Heart right ventricle (tissue), 16 donors: ENCODE measurements at places on chromosomes 16 and 17. TPM values are rescaled to one million over a fixed set of nuclear protein-coding genes. Genes with fewer than 3 reads are reported as not detected.

CD79B gene
- polyA plus RNA-seq: 5.8 TPM

CACNA1H gene
- 7.1 TPM for polyA plus RNA-seq

DNA sequence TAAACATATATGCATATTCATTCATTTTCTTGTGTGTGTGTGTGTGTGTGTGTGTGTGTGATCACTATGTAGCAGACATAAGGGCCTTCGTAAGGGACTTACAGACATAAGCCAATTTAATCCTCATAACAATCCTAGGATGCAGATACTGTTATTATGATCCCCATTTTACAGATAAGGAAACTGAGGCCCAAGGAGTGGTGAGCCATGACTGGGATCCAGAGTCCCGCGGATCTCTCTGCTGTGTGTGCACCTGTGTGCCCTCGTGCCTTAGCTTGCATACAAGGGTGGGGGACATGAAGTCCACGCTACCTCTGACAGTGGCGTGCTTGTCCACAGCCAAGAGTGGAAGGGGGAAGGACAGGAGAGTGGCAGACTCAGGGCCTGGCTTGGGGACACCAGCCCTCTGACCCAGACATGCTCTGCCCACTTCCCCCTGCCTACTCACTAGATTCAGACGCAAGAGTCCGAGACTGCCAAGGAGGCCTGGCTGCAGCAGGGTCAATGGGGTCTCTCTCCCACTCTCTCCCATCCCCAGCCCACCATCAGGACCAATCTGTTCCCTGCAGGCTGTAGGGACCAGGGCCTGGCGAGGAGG is 9.8 kb upstream of the SMTNL2 start:
- no peak for DNase-seq

DNA sequence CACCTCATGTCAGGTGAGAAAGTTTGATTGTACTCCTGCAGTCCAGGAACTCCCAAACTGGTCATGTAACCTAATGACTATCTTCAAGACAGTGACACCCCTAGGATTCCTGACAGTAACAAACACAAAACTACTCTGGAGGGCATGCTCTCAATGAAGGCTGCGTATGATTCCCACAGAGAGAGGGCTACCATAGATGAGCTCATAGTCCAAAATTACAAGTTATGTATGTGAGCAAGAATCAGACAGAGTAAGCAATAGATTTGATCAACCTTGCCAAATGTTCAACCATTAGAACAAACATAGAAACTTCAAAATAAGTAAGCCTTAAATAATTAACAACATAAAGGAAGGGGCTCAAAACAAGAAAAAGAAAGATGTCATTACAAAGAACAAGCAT is 158.1 kb downstream of the COPRS start:
- DNase-seq: no peak

DNA sequence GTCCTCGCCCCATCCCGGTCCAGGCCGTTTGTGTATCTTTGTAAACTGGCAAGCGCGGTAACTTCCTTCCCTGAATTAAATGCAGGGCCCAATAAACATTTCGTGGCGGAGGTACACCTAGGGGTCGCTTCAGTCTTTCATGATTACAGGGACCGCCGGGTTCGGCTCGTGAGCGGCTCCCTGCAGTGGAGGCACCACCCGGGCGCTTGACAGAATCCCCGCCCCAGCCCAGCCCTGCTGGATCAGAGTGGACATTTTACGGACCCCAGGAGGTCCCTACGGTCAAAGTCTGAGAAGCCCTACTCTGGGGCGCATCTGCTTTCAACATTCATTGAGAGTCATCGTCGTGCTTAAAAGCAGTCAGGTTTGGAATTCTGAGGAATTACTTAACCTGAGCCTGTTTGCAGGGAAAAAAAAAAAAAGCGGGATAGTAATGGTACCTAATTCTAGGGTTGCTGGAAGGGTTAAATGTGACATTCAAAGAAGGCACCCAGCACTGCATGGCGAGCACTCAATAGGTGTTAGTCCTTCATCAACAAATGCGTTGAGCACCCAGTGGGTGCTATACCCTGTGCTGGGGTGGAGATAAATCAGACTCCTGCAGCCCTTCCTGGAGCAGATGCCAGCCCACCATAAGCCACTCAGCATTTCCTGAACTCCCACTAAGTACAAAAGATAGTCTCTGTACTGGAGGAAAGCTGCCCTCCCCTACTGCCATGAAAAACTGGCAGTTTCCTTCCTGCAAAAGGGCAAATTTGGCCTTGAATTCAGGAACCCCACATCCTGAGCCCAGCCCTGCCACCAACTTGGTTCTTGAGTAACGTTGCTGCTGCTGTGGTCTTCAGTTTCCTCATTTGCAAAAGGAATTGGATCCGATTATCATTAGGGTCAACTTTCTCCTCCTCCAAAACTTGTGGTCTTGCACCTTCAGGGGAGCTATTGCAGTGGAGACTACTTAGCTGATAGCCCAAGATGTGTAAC is 658 bp upstream of the DUSP3 start:
- DNase-seq: no peak

DNA sequence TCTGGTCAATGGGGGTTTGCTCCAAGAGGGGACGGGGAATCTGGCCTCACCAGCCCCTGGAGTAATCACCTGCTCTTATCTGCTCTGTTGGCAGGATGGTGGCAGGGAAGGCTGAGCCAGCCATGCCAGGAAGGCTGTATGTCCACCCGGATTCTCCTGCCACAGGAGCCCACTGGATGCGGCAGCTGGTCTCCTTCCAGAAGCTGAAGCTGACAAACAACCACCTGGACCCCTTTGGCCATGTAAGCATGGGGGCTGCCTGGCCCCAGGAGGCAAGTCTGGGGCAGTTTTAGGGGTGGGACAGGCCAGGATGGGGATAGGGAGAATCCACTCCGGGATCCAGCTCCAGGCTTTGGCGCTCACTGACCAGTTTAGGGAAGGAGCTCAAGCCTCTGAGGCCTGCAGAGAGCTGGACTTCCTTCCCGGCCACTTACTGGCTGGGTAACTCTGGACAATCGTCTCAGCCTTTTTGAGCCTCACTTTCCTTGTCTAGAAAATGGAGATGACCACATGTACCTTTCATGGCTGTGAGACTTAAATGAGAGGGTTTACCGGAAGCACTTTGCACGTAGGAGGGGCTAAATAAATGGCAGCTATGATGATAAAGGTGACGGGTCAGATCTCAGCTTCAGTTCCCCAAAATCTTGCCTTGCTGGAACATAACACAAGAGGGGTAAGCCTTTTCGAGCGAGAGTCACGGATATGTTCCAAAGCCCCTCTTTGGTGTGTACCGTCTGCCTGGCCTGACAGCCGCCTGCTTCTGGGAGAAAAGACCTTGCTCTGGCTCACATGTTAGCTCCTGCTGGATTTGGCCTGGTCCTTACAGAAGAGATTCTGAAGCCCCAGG is 15.4 kb downstream of the TBX4 start:
- DNase-seq: no peak

GRCh38 chr16:3099732-3100499 is 822 bp upstream of the ZSCAN10 start:
- peak; percentile 94 for DNase-seq

DNA sequence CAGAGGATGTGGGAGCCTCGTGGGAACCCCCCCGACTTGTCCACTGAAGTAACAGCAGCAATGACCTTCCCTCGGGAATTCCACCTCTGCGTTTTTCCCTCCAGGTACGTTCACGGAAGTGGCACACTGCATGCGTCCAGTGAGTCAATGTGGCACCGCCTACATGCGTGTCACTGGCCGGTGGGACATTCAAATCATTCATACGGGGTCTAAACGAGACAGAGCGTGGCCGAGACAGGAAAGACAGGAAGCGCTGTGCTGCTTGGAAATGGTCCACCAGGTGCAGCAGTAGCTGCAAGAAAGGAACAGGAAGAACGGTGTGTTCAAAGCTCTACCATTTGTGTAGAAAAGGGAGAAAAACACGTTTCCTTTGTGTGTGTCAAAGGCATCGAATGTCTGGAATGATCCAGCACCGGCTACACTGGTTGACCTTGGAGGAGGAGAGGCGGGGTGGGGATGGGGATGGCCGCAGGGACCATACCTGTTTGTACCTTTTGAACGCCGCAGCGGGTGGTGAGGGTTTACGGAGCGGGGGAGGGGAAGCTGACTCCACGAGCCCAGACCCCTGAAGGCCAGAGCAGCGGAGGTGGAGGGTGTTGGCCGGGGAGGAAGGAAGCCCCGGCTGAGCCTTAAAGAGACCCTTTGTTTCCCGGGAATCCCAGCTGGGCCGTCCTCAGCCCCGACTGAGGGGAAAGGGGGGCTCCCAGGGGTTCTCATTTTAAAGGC is 1.7 kb upstream of the PGAP6 start:
- no peak for DNase-seq

GRCh38 chr16:7545251-7545650 is 212.6 kb downstream of the RBFOX1 start:
- DNase-seq: no peak

DNA sequence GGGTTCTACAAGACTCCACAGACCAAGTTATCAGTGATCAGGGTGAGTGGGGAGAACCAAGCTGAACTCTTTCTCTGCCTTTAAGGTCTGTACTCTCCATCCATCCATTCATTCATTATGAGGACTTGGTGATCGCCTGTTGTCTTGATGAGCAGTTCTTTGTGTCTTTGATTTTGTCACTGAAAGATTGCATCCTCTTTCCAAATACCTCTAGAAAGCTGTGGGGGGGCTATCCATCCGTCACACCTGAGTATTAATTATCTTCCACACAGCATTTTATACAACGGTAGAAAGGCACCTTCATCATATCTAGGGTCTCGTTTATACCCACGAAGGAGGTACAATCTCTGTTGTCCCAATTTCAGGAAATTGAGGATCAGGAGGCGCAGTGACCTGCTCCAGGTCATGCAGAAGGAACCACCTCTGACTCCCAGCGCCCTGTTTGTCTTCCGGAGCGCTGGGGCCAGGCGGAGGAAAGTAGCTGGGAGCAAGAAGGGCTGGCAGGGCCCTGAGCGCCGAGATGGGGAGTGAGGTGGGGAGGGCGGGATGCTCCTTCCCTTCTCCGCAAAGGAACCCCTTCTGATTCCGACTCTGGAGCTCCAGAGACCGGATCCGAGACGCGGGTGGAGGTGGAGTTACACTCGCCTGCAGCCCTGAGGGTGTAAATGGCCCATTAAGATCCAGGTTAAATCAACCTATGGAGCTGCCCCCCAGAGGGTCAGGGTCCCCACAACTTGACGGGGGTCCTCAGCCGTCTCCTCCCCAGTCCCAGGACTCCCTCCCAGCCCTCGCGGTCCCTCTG is 605 bp upstream of the ABAT start:
- no peak for DNase-seq

DNA sequence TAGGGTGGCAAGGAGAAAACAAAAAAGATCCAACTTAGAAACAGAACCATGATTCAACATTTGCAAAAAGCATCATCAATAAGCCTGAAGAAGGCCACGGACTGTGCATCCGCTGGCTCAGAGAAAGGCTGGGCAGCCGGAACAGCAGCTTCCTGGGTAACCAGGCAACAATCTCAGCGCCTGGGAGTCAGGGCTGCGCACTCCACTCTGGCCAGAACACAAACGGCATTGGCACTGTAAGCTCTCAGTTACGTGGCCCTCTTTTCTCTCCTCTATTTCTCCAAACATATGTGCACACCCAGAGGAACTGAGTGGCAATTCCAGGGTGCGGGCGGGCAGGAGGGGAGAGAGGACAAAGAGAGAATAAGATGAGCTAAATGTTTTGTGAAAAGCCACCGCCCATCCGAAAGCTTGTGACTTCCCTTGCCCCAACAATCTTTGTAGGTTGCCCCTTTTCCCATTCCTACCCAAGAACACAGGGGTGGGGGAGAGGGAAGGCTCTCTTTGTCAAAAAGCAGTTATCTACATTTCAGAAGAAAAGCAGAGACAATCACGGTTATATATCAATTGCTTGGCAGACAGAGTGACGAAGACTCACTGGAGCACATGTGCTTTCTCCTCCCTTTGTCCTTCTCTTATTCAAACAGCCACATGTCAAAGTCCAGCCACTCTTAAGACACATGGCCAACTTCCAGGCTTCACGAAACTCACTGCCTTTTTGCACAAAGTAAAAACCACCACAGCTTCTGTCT is 6.6 kb upstream of the GHDC start:
- DNase-seq: peak; percentile 65

GRCh38 chr17:19492141-19492540 is 41.5 kb upstream of the SLC47A1 start:
- DNase-seq: no peak

DNA sequence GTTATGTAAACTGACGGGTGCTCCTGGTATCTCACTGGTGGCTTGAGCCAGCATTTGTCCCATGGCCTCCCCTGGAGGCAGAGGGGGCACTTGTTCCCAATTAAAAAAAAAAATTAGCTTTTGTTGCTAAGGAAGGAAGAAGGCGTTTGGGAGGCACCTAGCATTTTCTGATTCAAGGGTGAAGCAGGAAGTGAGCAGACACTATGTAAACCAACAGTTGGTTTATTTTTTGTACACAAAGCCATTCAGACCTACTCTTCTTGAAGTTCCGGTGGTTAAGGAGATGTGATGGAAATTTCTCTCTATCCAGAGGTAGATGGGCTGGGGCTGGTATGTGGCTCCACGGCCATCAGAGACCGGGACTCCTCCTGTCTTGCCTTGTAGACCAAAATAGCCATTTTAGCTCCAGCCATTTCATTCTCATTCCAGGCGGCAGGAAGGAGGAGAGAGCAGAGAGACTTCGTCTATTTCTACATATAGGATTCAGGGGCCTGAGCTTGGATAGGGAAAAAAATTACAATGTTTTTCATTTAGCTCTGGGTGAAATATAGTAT is 103.0 kb downstream of the SNX29 start:
- DNase-seq: no peak

GRCh38 chr17:76968707-76969597 is 100.7 kb downstream of the MGAT5B start:
- DNase-seq: no peak
